GM23248 (cell line): ENCODE measurements at places on chromosomes 11 and 22.

GRCh38 chr11:6505577-6506240 is 8.6 kb downstream of the DNHD1 start:
- DNase-seq, result peak; percentile 86

GRCh38 chr11:33698921-33699320 is 1.7 kb downstream of the C11orf91 start:
- no peak for DNase-seq

- no peak for DNase-seq
Measured at GRCh38 chr22:20756846-20757245, 17.1 kb upstream of the SERPIND1 start.

DNA sequence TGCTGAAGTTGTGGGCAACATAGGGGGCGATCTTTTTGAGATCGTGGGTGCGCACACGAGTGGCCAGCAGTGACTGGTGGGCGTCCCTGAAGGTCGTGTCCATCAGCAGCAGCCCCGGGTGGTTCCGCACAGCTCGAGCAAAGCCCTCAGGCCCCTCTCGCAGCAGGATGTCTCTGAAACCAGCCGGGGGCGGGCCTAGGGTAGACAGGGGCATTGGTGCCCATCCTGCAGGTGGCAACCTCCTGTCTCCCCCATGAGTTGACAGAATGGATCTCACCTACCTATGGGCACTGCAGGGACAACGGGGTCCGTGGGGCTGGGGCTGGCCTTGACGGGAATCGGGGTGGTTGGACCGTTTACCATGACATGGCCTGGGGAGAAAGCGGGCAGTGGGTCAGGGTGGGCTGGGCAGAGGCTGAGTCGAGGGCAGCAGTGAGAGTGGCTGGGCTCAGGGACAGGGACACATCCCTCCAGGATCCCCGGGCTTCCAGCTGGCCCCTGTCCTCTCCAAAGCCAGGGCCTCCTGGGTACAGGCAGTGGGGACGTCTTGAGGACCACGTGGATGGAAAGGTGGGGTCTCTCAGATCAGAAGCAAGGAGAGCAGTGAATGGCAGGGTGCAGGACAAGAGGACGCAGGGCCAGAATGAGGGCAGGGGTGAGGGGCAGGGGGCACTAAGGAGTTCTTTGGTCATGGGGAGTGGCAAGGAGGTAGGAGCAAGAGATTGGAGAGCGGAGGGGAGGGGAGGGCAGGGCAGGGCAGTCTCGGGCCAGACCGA is 4.2 kb upstream of the LRFN4 start:
- no peak for DNase-seq

DNA sequence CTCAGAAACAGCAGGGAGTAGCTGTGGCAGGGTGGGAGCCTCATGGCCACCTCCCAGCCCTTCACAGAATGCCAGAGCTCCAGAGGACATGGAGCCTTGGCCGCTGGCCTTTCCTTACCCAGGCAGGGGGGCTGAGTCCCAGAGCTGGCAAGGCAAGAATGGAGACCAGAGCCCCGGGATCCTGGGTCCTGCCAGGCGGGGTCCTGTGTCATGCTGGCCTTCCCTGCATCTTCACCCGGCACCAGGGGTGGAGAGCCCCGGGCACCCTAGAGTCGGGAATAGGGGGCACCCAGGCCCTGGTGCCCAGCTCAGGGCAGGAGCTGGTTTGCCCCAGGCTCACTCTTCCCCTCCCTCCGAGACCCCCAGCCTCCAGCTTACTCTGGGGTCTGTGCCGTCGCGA is 519.9 kb downstream of the TBC1D22A start:
- DNase-seq, result no peak

DNA sequence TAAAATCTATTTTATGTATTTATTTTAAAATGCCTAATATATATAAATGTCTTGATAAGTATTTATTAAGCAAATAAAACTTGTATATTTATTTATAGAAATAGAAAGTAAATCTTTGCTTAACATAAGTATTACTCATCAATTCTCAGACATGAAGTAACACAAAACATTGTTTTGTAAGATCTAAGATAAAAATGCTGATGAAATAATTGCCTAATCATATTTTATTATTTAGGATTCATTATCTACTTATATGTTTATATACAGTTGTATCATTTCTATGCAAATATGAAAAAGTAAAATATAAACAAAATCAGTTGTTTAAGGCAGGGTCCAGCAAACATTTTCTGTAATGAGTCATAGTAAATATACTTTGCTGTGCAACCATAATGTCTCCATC is 507.8 kb upstream of the CNTN5 start:
- DNase-seq, result no peak

GRCh38 chr11:14140991-14141390 is 178.5 kb downstream of the SPON1 start:
- DNase-seq, result no peak

- DNase-seq, result no peak
Measured at GRCh38 chr22:42434748-42435425, 2.7 kb upstream of the NFAM1 start.
